ENCODE measurements at places on chromosomes 7 and 10.

- no peak for DNase-seq
Measured at GRCh38 chr7:111438369-111439289, 123.7 kb downstream of the IMMP2L start.

DNA sequence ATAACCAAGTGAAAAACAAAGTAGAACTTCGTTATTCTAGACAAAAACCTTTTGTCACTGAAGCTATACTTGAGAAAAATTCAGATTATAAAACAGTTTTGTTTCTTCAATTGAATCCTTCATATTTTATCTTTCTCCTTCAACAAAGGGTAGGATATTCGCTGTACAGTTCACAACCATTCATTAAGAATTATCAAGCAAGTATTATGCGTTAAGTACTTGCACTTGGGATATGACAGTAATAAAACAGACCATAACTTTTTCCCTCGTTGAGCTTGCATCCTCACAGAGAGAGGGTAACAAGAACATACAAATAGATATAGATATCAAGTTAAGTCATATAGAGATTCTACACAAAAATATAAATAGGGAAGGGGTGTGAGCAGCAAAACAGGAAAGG is 61.2 kb upstream of the MEOX2 start:
- DNase-seq = no peak

- no peak for DNase-seq
Measured at GRCh38 chr10:82136103-82136502, 261.1 kb downstream of the NRG3 start.

- DNase-seq = no peak
Measured at GRCh38 chr7:107048783-107049418, 4.4 kb downstream of the PRKAR2B start.

DNA sequence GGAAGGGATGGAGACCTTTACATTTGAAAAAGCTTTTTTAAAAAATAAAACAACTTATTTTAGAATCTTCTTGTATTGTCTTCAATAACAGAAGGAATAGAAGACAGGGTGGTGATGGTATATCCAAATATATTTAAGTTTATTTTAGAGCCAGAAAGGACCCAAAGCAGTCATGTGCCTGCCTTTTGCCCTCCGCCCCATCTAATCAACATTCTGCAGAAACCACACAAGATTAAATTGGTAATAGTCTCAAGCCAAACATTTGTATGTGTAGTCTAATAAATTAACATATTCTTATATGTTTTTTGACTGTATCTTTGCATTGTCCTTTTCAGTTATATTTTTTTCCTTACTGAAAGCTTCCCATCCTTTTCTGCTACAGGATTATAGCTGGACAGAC is 16.5 kb upstream of the NUP42 start:
- no peak for DNase-seq

- DNase-seq = no peak
Measured at GRCh38 chr10:642186-642890, 47.1 kb downstream of the DIP2C start.

DNA sequence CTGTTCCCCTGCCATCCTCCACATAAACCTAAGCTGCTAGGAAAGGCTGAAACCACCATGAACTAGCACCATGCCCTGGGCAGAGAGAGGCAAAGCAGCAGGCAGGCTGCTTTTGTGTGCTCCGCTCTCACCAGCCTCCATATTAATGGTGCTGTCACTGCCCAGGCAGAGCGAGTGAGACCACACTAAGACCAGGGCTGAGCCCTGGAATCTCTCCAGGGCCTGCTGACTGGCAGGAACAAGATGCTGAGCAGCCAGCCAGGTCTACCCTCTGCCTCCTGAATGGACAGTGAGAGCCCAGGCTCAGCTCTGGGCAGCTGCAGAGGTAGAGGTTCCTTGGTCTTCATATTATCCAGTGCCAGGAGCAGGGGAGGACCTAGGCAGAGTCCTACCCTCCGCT is 1.6 kb upstream of the CRHR2 start:
- DNase-seq = no peak

GRCh38 chr7:114819616-114820362 is 102.1 kb upstream of the MDFIC start:
- no peak for DNase-seq

DNA sequence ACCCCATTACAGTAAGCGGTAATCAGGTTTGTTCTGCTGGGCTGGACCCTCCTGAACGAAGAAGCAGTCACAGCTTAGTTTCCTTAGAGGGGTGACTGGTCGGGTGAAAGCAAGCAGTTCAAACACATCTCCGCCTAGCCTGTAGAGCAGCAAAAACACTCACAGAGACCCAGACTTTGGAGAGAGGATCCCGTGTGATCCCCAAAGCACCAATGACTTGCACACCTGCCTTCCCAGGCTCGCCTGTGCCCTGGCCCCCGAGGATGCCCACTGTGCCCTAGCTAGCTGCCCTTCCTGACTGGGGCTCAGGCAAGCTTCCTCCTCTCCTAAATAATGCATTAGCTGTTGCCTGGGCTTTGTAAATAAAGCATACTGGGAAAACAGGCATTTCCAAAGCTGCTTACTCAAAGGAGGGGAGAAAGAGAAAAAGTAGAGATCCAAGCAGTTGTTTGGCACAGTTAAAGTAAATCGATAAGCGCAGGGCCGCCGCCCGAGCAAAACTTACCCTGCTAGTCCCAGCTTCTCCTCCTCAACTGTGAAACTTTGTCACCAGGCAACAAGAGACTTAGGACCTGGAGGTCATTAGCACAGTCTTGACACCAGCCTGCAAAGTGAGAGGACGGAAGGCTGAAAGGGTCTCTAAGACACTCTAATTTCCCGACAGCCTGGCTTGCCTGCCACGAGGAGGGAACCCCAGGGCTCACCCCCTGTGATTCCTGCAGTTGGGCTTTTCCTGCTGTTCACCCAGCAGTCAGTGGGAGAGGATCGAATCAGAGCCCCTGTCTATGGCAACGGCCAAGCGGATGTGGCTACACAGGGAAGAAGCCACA is 4.8 kb downstream of the LRRC18 start:
- no peak for DNase-seq

DNA sequence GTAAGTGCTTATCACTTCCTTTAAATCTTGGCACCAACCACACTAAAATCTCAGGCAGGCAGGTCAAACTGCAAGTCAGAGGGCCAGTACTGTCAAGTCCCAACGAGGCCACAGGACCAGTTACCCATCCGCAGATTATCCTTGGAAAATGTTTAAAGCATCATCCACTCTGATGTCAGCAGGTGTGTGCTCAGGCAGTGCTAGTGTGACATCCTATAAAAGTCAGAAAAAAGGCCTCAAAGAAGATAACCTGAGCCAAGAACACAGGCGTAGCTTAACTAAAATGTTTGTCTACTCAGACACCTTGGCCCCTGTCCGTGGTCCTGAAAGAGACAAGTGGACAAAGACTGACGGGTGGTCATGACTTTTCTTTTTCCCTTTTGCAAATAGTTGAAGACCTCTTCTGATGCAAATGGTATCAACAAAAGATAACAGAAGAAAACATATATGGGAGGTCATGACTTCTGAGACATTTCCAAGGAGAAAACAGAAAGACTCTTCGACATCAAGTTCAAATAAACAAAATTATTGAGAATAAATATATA is 309.3 kb downstream of the KCNMA1 start:
- DNase-seq = no peak

DNA sequence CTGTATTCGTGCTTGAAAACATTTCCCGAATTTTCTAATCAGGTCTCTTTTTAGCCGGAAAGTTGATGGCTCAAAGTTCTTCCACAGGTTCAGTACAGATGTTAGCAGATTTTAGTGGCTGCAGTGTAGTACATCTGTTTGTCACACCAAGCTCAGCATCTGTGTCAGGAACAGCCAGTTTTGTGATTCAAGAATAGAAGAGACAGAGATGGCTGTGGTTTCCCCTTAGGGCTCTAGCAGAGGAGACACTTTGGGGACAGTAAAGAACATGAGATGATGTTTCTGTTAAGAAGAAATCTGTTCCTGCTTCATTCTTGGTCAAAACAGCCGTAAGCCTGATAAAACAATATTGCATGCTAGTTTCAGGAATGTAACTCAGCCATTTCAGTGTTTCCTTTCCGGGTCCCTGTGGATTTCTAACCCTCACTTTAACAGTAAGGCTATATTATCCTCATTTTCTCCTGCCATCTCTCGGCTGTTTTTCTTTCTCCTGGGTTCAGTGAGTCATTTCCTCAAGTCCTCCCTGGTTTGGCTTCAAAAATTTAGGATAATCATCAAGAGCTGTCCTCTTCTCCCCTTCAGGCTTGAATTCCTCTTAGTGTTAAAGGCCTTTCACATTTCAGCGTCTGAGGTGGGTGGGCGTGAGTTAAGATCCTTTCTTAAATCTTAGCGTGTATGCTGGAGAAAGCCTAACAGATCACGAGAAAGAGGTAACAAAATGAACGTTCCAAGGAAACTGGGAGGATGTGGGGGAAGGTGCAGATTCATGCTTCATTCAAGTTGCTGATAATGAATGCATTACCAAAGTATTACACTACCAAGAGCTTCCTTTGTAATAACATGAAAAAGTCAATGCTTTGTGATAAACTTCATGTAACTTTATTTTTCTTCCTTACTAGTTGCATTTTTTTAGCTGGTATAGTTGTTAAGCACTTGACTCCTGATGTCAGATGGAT is 37.1 kb upstream of the BICC1 start:
- DNase-seq = no peak

DNA sequence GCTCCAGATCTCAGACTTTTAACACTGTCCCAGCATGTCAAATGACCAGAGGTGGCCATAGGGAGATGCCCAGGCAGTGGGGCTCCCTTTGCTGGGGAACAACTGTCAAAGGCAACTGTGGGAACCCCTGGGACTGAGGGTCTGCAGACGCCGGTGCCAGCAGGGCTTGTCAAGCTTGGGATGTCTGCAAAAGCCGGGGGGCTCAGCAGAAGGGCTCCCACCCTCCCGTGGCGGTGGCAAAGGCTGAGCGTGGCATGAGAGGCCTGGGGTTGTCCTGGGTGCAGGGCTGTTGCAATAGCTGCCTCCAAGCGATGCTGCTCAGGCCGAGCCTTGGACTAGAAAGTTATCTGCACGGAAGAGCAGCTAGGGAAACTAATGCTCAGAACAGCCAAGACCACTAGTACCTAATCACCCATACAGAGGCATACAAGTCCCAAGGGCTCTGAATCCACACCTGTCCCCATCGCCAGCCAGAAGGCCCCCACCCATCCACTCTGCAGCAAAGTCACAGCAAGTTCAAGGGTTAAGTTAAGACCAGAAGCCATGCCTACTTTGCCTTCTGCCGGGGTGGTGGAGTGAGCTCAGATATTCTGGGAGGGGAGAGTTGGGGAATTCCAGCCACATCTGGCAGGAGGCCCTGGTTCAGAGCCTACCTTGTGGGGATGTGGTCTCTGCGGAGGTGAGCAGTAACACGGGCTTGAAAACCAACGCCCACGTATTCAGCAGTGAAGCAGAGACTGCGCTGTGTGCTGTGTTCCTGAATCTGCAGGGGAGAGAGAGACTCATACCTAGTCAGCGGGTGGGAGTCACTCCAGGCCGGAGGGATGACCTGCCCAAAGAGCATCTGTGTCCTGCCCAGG is 4.6 kb downstream of the SH2B2 start:
- no peak for DNase-seq

GRCh38 chr10:122531939-122532338 is 28.6 kb upstream of the DMBT1 start:
- DNase-seq = no peak

DNA sequence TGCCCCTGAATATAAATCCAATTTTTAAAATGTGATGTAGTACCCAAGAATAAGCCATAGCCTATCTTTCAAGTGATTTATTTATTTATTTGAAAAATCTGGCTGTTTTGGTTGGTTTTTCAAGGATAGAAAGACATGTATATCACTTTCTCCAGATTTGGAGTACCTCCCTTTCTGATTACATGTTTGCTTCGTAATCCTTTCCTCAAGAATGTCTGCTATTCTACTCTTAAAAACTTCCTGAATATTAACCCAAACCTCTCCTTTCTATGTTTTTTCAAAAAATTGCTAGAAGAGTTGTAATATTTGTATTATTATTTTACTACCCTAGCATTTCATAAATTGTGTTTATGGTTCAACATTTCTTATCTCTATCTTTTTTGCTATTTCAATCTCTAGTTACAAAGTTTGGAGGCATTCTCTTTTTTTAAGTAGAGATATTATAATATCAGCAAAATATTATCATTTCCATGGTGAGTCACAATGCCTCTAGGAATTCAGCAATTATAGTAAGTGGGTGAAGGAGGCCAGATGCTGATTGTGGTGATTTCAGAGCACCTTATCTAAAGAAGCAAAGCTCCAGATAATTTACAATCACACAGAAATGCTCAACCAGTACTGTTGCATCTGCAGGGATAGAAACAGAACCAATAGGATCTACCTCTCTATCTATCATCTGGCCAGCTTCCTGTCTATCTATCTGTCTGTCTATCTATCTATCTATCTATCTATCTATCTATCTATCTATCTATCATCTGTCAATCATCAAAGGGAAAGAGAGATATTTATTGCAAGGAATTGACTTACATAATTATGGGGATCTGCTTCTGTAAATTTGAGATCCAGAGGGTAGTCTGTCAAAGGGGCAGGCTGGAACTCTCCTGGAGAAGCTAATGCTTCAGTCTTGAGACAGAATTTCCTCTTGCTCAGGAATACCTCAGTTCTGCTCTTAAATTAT is 412.5 kb upstream of the SEMA3C start:
- no peak for DNase-seq

- DNase-seq = no peak
Measured at GRCh38 chr7:33639552-33640197, 265.7 kb upstream of the BMPER start.

DNA sequence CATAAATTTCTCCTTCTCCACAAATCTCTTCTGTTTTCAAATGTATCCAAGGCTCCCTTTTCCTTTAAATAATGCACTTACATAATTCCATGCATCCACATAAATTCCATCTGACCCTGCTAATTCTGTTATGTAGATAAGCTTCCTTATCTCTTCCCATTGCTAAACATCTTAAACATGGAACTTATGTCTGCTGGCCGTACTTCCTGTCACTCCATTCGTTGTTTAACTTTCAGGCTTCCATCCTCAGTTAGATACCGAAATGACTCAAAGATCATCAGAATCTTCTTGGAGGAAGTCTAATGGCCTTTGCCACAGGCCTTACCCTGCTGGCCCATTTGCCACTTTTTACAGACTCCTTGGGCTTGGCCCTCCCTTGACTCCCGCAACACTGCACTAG is 330.9 kb downstream of the GFRA1 start:
- DNase-seq = no peak

GRCh38 chr7:6578114-6579084 is 1.1 kb downstream of the ZDHHC4 start:
- no peak for DNase-seq

DNA sequence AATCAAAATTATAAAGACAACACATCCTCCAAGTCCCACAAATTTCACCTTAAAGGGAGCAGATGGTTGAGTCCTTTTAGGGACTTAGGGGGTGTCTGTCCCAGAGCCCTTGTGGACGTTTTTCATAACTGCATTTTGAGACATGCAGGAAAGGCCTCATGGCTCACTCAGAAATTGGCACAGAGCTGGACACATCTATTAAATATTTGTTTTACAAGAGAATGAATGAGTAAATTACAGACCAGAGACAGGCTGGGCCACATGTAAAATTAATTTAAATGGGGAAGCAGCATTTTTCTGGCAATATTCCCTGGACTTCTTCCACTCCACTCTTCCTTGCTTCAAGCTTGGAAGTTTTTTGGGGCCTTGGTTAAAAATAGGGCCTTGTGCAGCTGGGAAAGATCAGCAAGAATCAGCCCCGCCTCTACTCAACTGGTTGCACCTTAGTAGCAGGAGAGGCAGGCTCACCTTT is 20.0 kb downstream of the LAMB1 start:
- DNase-seq = no peak

- DNase-seq = no peak
Measured at GRCh38 chr7:47350425-47350824, 231.5 kb downstream of the TNS3 start.

Data from AML-193 (cell line).